ENCODE measurements at places on chromosomes 6 and 20.

DNA sequence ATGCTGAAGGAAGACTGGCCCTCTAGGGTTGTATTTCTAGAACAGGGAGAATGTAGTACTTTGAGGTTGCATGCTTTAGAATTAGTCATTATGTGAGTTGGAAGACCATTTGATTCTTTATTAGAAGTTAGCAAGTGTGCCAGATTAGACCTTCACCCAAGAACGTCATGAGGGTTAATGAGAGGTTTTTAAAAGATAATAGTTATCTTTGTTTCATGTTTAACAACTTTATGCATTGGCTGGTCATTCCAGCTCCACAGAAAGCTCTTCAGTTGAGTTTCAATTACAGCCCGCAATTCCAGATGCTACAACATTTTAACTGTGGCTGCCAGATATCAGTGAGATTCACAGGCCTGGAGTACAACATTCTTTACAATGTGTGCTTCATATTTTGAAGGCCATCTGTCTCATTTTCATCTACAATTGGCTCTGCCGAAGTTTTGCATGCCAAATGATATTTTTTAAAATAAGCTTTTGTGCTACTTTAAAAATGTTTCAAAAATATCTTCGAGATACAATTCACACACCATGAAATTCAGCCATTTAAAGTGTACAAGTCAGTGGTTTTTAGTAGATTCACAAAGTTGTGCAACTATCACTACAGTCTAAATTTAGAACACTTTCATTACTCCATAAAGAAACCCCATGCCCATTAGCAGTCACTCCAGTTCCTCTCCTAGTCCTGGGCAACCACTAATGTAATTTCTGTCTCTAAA, 61.1 kb upstream of the FBXO30 start:
- no peak for DNase-seq

GRCh38 chr6:162443101-162443500, 284.5 kb downstream of the PRKN start:
- no peak for DNase-seq

GRCh38 chr20:14445310-14445709, 107.9 kb upstream of the FLRT3 start:
- no peak for DNase-seq

DNA sequence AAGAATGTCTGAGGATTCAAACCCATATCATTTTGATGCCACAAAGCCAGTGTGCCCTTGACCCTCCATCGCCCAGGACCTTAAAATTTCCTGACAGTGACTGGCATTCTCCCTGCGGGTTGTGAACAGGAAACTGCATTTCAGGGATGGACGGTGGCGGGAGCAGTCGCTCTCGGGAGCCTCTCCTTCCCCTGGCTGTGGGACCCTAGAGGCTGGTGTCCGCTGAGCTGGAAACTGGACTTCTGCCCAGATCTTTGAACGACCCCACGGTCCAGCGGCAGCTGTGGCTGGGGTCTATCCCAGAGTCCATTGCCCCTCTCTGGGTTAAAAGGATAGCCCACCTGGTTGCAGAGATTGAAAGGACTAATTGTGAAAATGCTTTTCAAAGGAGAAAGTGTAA, 1.4 kb upstream of the SEC63 start:
- no peak for DNase-seq

DNA sequence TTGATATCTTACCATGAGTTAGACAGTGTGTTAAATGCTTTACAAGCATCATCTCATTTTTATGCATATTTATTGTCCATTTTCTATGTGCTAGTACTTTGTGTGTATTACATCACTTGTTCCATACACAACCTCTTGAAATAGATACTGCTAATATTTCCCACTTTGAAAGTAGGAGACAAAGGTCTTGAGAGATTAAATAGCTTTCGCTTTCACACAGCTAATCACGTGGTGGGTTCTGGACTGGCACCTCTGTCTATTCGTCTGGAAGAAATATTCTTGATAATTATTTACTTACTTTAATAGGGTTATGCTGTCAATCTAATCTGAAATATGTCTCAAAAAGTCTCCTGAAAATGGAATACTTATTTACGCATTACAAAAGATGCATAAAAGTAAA, 30.2 kb downstream of the EPHA7 start:
- no peak for DNase-seq

DNA sequence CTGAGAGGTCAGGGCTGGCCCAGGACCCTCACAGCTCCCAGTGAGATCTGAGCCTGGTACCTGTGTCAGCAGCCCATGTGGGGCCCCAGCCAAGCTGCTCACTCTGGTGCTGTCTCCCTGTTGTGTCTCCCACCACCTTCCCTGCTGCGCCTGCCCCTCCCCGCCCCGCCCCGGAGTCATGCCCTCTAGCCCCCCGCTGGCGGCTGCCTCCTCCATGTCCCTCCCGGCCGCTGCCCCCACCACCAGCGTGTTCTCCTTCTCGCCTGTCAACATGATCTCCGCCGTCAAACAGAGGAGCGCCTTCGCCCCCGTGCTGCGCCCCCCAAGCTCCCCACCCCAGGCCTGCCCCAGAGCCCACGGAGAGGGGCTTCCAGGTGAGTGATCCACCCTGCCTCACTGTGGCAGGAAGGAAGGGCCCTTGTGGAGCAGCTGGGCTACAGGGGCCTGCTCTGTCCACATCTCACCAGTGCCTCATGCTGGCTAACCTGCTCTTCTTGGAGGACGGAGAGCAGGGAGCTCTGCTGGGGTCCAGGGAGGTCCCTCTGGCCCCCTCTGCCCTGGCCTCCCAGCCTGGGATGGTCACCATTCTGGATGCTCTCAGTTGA, 44.9 kb downstream of the CPXM1 start:
- no peak for DNase-seq

DNA sequence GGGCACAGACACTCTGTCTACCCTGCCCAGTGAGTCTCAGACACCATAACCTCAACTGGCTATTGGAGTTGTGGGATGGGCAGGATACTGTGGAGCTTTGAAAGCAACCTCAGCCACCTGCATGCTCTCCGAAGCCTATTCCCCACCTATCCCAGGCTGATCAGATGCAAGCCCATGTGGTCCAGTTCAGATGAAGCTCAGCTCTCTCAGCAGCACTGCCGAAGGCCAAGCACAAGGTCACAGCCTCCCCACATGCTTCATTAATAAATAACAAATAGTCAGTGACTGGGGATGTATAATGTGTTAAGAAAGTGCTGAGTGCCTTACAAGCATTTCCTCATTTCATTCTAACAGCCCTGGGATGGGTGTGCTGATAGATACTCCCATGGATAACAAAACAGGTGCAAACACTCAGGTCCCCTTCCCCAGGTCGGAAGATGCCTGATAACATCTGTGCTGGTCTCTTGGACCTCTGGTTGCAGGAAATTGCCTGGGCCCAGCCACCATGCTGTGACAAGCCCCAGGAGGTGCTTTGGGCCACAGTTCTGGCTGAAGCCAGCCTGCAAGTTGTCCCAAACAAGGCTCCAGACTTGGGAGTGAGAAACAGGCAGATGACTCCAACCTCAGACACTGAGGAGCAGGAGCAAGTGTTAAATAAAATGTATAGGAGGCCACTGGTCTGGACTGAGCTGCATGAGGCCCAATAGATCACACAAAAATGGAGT, 3.7 kb downstream of the ACSS1 start:
- no peak for DNase-seq

GRCh38 chr6:170056278-170056711, 234.6 kb downstream of the DLL1 start:
- no peak for DNase-seq

DNA sequence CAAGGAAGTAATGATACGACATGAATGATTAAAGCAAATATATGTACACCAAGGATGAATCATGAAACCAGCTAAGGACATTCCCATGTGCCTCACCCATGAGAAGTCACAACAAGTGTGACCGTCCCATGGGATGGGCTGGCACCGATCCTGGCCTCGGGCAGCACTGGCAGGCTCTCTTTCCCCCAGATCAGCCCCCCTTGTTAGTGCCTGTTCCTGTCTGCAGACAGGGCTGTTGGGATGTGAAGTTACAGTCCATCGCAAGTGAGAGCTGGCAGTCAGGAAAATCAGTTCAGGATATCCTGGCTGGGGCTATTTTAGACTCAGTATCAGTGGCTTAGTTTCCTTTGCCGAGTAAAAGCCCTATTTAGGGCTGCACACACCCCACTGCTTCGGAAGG, 129.2 kb upstream of the SNX9 start:
- DNase-seq = no peak

DNA sequence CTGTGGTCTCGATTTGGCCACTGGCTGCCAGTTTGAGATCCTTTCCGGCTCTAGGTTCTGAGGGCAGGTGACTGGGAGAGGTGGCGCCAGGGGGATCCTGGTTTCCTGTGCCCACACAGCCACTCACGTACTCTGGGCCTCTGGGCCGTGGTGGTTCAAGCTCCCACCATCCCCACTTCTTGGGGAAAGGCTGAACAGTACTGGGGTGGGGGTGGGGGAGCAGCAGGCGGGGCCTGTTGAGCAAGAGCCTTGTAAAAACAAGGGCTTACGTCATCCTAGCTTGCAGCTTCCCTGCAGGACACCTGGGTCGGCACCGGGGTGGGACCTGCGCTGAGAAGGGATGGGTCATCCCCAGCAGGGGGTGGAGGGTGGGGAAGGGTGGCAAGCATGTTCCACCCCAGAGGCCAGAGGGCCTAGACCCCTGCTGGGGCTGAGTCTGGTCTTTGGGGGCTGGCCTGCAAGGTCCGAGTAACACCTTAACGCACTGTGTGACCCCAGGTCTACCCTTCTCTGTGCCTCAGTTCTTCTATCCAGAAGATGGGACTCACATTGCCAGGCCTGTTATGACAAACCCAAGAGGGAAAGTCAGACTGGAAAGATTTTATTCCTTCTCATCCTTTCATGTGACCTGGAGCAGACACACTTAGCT, 3.1 kb upstream of the CEBPB start:
- DNase-seq = no peak

DNA sequence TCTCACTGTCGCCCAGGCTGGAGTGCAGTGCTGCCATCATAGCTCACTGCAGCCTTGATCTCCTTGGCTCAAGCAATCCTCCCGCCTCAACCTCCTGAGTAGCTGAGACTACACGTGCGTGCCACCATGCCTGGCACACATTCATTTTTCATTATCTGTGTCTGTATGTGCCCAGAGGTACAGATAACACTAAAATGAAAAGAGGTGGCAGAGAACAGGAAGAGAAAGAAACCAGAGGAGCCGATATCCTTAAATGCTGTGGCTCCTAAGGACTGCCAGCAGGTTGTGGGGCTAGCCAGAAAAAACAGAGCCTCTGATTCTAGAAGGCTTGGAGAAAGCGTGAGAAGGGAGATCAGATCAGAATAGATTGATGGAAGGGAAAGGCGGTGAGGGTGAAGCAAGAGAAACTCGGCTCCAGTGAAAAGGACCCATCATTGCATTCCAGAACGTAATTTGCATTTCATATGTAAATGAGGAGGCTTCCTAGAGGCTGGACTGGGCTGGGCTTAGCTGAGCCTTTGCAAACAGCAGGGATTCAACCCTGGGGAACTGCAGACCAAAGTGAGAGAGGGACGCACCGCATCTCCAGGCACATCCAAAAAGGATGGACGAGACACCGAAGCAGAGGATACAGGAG, 64.2 kb downstream of the GCNT2 start:
- no peak for DNase-seq

GRCh38 chr6:35089216-35089934, 51.8 kb downstream of the TCP11 start:
- no peak for DNase-seq

DNA sequence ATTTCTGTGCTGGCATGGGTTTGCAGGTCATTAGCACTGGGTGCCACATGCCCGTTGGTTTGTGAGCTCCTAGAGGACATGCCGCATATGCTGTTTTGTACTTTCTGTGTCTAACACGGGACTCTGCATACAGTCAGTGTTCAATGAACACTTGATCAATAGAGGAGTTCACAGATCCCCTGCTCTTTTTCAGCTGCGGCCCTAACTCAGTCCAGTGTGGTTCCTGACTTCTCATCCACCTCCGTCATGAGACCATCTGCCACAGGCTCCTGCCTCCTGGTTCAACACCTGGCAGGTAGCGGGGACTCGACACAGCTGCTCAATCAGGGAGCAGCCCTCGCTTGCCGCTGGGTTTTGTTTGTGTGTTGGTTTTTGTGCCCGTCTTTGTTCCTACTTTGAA, 13.8 kb upstream of the BMP7 start:
- no peak for DNase-seq

DNA sequence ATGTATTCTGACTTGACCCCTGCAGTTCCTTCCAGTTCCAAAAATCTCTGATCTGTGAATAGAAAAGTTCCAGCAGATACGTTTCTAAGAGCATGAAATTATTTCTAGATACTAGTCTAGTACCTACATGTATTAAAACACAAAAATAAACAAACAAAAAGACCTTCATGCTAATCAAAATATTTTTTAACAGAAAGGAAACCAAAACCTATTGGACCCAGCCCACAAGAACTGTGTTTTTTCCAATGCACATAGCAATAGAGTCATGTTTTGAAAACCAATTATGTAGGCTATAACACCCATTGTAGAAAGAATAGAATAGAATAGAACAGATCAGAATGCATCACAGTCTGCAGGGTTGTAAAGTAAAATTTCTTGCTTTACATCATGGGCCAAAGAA, 158.6 kb upstream of the TNFAIP3 start:
- no peak for DNase-seq

GRCh38 chr6:146795479-146796133, 196.8 kb downstream of the ADGB start:
- no peak for DNase-seq

DNA sequence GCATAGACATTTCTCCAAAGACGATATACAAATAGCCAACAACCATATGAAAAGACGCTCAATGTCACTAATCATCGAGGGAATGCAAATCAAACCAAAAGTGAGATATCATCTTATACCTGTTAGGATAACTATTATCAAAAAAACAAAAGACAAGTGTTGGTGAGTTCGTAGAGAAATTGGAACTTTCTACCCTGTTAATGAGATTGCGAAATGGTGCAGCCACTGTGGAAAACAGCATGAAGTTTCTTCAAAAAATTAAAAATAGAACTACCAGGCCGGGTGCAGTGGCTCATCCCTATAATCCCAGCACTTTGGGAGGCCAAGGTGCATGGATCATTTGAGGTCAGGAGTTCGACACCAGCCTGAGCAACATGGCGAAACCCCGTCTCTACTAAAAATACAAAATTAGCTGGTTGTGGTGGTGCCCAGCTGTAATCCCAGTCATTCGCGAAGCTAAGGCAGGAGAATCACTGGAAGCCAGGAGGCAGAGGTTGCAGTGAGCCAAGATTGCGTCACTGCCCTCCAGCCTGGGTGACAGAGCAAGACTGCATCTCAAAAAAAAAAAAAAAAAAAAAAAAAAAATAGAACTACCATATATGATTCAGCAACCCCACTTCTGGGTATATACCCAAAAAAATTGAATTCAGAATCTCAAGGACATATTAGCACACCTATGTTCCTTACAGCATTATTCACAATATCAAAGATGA, 170.0 kb upstream of the ZNF184 start:
- DNase-seq = no peak

DNA sequence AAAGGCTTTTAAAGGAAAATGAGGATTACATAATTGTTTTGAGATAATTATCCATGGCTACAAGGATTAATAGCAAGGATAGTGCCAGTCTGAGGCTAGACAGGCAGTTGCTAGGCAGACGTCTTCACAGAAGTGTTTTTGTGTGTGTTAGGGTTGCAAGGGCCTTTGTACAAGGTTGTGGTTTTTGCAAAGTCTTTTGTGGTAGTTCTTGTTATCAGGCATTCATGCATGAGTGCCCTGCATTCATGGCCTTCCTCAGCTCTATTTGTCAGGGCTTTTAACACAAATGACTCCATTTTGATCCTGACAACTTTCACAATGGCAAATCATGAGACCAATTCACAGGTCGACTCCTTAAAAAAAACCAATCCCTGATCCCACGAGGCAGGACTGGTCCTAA, 68.1 kb upstream of the TXNDC5 start:
- no peak for DNase-seq
